T-cell (primary cell): ENCODE measurements at places on chromosomes 2 and 18.

GRCh38 chr2:3098231-3098630, 279.4 kb downstream of the EIPR1 start:
- no peak for DNase-seq

DNA sequence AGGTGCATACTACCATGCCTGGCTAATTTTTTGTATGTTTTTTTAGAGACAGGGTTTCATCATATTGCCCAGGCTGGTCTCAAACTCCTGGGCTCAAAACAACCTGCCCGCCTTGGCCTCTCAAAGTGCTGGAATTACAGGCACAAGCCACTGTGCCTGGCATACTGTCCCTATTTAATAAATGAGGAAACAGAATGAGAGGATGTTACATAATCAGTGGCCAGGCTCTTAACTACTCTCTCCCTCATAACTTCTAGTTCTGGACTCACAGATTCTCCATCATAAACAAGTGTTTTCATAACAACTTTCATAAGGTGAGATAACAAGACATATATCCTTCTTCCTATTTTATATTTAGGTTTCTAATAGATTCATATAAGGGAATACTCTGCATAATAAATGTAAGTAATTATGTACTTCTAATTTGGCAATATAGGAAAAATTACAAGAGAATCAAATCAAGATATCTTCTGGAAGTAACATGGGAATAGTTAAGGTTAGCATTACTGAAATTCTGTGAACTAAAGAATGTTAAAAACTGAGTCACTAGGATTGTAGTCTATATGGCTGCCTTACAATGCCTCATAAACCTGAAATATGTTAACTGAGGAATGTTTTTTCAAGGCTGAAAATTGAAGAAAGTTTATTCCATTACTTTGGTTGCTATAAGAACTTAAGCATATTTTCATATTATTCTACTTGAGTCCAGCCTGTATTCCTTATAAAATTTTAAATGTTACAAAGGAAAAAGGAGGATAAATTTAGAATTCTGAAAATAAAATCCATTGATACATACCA, 71.3 kb downstream of the SLC25A12 start:
- DNase-seq, result no peak

GRCh38 chr2:98623657-98624056, 15.3 kb downstream of the UNC50 start:
- no peak for DNase-seq

- no peak for DNase-seq
Observed at GRCh38 chr2:195507447-195508138, 149.4 kb upstream of the SLC39A10 start.

DNA sequence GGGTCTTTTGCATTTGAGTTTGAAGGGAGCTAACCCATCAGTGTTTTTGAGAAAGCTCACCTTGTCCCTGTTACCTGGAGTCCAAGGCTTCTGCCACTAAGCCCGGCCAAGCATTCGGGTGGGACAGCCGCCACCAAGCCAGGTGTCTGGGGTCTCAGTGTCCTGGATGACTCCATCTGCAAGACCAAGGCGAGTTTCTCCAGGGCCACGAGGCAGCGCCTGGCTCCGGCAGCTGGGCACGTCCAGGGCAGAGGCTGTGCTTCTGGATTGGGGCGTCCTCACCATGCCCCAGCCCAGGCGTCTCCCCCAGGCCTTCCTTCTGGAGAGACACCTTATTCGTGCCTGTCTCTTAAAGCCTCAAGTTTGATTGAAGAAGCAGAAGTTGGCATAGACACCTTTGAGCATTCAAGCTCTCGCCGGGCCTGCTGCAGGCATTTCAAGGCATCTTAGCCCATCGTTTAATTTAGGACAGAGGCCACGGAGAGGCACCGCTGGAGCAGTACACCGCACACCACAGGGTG, 24.9 kb downstream of the MLPH start:
- DNase-seq, result no peak

GRCh38 chr18:51076503-51076902, 46.5 kb downstream of the SMAD4 start:
- no peak for DNase-seq

DNA sequence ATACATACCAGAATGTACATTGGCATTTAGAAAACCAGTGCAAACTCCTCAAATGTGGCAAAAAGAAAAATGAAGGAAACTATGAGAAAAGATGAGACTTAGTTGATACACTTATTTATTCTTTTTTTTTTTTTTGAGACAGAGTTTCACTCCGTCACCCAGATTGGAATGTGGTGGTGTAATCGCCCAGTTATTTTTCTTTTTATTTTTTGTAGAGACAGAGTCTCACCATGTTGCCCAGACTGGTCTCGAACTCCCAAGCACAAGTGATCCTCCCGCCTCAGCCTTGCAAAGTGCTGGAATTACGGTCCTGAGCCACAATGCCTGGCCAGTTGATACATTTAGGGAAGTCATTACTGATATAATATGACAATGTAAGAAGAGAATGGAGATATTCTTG, 274.2 kb upstream of the LRATD1 start:
- DNase-seq, result no peak

- no peak for DNase-seq
Observed at GRCh38 chr2:191783416-191783815, 63.5 kb downstream of the CAVIN2 start.

GRCh38 chr2:82827426-82827825, 1631.7 kb downstream of the SUCLG1 start:
- DNase-seq, result no peak

GRCh38 chr2:240389302-240389805, 46.1 kb upstream of the GPC1 start:
- no peak for DNase-seq

GRCh38 chr2:172287605-172288315, 139.6 kb upstream of the ITGA6 start:
- DNase-seq, result no peak

GRCh38 chr18:9008709-9009635, 93.5 kb upstream of the NDUFV2 start:
- no peak for DNase-seq

DNA sequence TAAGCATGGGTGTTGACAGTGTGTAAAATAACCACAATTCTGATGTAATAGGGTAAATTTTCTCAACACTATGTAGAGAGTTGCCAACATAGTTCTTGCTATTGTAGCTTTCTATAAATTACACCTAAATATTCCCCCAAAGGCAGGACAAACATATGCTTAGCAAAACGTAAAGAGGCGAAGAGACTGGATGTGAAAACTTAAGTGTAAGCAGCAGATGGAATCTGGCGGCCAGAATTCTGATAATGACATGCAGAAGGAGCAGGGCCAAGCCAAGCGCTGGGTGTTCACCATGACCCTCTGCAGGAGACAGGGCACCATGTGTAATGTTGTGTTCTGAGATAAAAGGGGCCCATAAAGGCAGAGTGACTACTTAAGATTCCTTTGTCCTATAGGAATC, 105.2 kb upstream of the ZNF521 start:
- DNase-seq, result no peak

DNA sequence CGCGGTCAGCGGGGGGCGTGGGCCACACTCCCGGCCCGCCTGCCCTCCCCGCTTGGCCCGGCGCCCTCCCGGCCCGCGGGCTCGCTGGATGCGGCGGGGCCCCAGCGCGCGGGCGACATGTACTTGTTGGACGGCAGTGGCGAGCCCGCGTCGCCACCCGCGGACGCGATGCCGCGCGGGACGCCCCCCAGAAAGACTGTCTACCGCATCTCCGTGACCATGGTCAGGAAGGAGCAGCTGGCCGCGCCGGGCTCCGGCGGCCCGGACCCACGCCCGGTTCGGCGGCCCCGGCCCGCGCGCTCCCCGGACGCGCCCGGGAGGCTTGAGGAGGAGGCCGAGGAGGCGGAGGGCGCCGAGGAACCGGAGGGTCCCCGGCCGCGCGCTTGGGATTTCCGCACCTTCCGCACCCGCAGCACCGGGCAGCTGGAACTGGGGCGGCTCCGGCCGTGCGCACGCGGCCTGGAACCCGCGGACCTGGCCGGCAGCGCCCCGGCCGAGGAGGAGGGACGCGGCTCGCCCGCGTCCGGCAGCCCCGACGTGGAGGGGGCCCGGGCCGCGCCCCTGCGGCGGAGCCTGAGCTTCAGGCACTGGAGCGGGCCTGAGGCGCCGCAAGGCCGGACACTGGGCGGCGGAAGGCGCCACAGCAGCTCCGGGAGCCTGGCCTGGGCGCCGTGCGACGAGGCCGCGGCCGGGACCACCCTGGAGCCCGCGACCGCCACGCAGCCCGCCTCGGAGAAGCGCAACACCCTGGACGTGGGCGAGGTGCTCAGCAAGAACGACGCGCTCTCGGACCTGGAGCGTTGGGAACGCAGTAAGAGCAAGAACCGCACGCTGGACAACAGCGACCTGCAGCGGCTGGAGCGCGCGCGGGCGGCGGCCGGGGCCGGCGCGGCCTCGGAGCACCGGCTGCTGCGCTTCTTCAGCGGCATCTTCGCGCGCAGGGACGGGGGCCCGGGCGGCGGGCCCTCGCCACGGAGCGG, 176.4 kb downstream of the AGAP1 start:
- no peak for DNase-seq

GRCh38 chr2:68388772-68389171, 23.7 kb downstream of the PLEK start:
- DNase-seq, result no peak

GRCh38 chr2:164046040-164046439, 310.2 kb upstream of the FIGN start:
- no peak for DNase-seq

DNA sequence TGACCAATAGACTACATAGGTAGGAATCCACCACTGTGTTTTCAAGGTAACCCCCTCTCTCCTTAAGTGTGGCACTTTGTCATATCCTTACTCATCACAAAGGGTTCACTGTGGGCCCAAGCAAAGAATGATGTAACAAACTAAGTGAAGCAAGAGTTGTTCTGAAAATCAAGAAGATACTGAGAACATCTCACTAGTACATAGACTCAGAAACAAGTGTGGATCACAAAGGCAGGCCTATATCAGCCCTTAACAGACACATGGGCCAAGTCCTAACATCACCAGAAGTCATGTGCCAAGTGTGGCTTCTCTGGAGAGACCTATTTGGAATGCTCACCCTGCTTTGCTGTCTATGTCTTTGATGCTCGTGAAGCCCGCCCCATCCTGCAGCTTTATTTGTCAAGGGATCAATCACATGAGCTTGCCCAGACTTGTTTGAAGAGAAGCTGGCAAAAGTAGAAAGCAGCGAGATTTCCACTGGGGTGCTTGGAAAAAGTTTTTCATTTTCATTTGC, 131.2 kb upstream of the TTC39C start:
- no peak for DNase-seq

GRCh38 chr18:42298759-42299675, 344.0 kb downstream of the PIK3C3 start:
- peak; percentile 33 for DNase-seq

DNA sequence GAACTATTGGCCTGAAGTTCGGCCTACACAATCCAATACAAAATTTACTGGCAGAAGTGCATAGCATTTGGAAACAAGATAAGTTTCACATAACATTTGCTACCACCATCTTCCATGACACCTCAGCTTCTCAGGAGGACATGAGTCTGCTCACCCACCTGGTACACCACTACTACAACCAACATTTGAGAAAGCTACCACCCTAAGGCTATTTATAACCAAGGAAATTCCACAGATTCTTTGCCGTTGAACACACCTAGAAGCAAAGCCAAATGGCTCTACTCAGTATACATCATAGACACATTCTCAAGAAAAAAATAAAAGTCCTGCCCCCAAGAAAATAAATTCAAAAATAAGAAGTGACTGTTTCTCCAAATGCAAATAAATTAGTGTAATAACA, 145.3 kb downstream of the SPAG16 start:
- no peak for DNase-seq

- DNase-seq, result no peak
Observed at GRCh38 chr18:74512321-74513053, 16.3 kb downstream of the CNDP2 start.

DNA sequence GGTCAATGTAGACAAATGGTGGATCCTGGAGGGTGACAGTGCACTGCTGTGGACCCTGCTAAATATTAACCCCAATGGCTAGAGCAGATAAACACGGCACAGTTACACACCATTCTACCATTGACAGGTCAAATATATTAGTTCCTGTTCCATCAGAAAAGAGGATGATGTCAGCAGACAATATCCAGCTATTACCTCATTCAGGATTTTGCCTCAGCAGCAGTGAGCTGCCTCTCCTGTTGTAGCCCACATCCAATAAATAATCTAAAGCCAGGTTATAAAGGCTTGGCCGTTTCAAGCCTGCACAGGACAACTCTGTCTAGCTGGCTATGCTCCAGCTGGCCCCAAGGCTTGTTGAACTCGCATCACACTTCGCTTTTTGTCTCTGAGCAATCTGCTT, 31.6 kb upstream of the NETO1 start:
- DNase-seq, result no peak

DNA sequence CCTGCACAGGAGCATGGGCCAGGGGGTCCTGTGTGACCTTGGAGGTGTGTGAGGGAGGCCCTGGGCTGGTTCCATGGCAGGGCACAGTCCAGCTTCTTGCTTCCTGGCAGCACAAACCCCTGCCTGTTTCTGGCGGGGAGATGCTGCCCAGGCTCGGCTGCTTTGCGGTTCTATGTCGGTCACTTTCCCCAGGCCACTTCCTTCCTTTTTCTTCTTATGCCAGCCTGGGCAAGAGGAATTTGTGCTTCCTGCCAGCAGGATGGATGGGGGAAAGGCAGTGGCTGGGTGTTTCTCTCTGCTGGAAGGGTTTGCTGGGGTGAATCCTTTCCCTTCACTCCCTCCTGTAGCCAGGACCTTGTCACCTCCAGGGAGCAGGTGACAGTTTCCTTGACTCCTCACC, 24.3 kb downstream of the ASAP2 start:
- no peak for DNase-seq

DNA sequence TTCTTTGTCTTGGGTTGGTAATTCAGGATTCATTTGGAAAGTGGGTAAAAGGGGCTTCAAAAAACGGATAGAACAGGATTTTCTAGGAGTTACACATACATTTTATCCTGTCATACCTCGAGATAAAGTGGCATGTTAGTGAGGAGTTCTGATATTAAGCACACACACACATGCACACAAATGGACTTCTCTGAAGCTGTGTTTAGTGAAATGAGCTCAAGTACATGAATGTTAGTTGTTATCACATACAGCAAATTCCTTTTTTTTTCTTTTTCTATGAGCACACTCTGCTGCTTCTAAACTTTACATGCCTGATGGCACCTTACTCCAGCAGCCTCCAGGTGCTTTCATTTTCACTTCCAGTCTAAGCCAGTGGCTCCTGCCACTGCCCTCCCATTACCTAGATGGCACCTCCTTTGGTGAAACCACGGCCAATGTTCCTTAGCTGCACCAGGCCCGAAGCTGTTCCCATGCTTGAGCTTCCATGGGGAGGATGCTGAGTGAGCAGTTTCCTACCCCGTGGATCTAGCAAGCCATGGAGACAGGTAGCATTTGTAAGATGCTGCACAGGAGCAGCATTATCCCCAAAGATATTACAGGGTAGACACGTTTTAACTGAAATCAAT, 49.7 kb downstream of the STAT1 start:
- no peak for DNase-seq

GRCh38 chr2:102698369-102699111, 63.3 kb upstream of the TMEM182 start:
- DNase-seq, result no peak

- DNase-seq, result no peak
Observed at GRCh38 chr2:110655701-110656100, 22.2 kb downstream of the BUB1 start.

- DNase-seq, result no peak
Observed at GRCh38 chr18:57516056-57516455, 70.4 kb downstream of the FECH start.

GRCh38 chr2:43898134-43898837, 59.5 kb downstream of the ABCG8 start:
- DNase-seq, result no peak
